IMR-90 (cell line): ENCODE measurements at places on chromosomes 16 and 17. TPM values are rescaled to one million over a fixed set of nuclear protein-coding genes. Genes with fewer than 3 reads are reported as not detected.
A peak's percentile ranks its signal among the peaks of the same experiment; 100 is the strongest.

- no peak for DNase-seq
- H3K36me3 ChIP-seq = no peaks in the 10 kb centered on the region
- H3K27ac ChIP-seq = no peak within 1 kb of the TSS
- H3K4me3 ChIP-seq = peak within 1 kb of the TSS; percentile 27
Measured at GRCh38 chr16:31213877-31214707, at the start of gene TRIM72. Gene TRIM72, plus strand, starts transcription at chr16:31214119. Its CDS starts 620 bp downstream, at chr16:31214739.

DNA sequence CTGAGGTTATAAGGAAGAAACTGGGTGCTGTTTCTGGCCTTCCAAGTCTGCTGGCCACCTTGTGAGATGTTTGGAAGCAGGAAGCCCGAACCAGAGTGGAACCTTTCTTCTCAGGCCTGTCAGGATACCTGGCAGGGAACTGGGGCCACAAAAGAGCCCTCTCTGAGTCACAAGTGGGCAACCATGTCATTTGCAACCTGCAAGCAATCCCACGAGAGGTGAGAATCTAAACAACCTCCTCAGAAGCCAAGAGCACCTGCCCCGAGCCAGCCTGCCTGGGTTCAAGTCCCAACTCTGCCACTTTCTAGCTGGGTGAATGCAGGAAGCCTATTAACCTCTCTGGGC is 3.3 kb downstream of the COTL1 start:
- H3K36me3 ChIP-seq = peaks cover 29% of the 10 kb centered on the region
- H3K27me3 ChIP-seq = no peaks in the 10 kb centered on the region
- peaks cover 31% of the 10 kb centered on the region for H3K4me1 ChIP-seq
- peak overlapping the region; percentile 2; the same call in 1 of the 2 replicates for H3K27ac ChIP-seq

- DNase-seq = no peak
- no peaks in the 10 kb centered on the region for H3K27me3 ChIP-seq
- H3K4me1 ChIP-seq = no peaks in the 10 kb centered on the region
Measured at GRCh38 chr16:79008869-79009179, 591.7 kb downstream of the MAF start.

The TBC1D26 gene
- not detected in 2 replicates for total RNA-seq

- H3K4me1 ChIP-seq = peaks cover 30% of the 10 kb centered on the region
- DNase-seq = no peak
- no peak overlapping the region for H3K27ac ChIP-seq
- H3K27me3 ChIP-seq = no peaks in the 10 kb centered on the region
Measured at GRCh38 chr17:19261426-19261825, 24.3 kb downstream of the EPN2 start.

GRCh38 chr17:68351395-68351794 is 60.1 kb downstream of the ARSG start:
- no peak overlapping the region for H3K4me3 ChIP-seq
- no peak for DNase-seq
- H3K27ac ChIP-seq = no peak overlapping the region
- H3K36me3 ChIP-seq = no peaks in the 10 kb centered on the region
- no peaks in the 10 kb centered on the region for H3K27me3 ChIP-seq
- peaks cover 10% of the 10 kb centered on the region for H3K4me1 ChIP-seq

GRCh38 chr17:60224064-60224463 is 74.3 kb downstream of the CA4 start:
- H3K4me1 ChIP-seq = peaks cover 3% of the 10 kb centered on the region; the same call in 1 of the 2 replicates
- H3K27me3 ChIP-seq = no peaks in the 10 kb centered on the region
- no peak overlapping the region for H3K27ac ChIP-seq
- peak; percentile 25 for DNase-seq
